Activated T-cell treated with anti-CD3 and anti-CD28 coated beads, Interleukin-2, amount 50 U/mL, for 72 hours (primary cell): ENCODE measurements at places on chromosomes 4 and X.

DNA sequence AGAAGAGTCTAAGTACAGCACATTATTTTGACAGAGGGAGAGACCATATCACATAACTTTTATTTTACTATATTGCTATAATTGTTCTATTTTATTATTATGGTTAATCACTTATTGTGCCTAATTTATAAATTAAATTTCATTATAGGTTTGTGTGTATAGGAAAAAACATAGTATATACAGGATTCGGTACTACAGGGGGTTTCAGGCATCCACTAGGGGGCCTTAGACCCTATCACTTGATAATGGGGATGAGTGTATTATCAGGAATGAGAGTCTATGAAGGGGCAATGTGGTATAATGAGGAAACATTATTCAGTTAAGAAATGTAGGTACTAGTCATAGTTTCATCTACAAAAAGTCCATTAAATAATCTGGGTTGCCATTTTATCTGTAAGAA lies 833.1 kb downstream of the C4orf33 start:
- no peak for DNase-seq

DNA sequence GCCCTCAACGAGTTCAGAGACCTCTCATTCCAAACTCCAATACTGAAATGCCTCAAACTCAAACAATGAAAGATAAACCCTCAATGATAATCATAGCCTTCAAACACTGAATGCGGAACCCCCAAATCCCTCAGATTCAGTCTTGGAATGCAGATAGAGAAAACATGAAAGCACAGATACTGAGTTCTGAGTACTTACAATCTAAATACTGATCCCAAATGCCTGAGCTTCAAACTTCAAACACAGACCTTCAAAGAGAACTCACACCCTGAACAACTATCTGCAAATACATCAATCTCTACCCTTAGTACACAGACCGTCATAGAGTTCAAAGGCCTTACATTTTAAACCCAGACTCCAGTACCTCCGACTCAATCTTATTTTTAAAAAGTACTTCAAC lies 16.9 kb upstream of the PAGE4 start:
- no peak for DNase-seq

DNA sequence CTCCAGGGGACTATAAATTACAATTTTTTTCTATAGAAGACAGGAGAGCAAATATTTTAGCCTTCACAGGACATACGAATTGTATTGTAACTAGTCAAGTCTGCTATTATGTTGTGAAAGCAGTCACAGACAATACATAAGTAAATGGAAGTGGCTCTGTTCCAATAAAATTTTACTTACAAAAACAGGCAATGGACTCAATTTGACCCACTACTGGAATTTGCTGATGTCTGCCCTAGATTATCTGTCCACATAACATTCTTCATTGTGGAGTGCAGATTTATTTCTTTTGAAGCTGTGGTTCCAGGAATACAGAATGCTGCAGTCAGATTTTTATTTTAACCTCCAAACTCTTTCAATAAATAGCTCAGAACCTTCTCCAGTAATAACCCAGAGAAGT lies 330.3 kb downstream of the PPP4R3C start:
- no peak for DNase-seq

DNA sequence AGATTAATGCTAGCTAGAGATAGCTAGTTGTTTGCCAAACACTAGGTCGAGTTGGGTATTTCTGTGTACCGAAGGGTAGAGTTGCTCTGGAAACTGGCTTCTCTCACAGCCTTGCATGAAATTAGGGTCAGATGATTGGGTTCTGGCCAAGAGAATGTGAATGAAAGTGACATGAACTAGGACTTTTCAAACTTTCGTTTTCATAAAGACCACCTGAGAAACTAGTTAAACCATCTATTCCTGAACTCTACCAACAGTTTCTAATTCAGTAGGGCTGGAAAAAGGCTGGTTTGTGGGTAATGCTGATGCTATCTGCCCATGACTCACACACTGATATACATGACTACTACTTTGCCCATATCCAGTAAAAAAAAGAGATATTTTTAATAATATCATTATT lies 157.6 kb downstream of the GASK1B start:
- no peak for DNase-seq

DNA sequence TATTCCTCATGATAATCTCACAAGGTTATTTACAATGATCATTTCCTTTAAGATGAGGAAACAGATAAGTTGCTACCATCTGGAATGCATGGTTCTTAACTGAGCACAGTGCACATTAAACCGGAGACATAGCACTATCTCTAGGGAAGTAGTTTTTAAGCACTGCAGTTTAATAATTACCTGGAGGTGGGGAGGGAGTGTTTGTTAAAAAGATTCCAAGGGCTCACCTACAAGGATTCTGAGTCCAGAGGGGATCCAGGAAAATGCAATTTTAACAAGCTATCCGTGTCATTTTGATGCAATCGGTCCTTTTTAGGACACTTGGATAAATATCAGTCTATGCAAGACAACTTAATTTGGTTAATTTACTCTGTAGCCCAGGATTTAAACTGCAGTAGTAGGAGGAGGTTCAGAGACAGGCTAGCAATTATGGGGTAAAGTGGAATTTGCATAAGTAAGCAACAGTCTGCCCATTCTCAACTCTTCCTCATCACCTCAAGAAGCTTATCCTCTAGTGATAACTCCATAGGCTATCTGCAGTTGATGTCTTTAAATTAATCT lies 2.8 kb upstream of the PDLIM5 start:
- no peak for DNase-seq
